GM04503 (cell line): ENCODE measurements at places on chromosomes 2 and 18.

DNA sequence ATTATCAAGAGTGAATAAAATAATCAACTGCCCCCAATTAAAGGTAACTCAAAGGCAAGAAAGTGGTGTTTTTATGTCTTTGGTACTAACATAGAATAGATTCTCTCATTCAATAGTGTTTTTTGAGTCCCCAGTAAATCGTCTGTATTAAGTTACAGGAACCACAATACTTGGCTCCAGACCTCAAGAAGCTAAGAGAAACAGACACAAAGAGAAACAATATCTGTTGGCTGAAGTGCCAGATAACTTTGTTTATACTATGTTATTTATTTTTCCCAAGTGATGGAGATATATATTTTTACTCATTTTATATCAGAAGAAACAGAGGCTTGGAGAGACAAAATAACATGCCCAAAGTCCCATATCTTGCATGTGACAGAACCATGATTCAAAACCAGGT lies 201.7 kb upstream of the HNRNPA3 start:
- no peak for DNase-seq

DNA sequence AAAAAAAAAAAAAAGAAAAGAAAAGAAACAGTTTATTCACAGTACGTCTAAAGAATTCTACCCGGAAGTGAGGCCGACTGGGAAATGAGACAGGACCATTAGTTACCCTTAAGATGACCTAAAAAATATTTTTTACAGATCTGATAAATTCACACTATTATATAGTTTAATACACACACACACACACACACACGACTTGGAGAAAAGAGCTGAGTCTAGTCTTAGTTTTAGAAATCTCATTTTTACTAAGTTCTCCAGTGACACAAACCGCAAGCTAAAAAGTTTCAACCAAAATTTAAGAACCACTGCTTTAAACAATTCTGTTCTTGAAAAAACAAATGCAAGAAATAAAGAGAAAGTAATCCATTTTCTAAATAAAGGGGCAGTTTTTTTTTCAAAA lies 27.1 kb downstream of the ST3GAL5 start:
- no peak for DNase-seq

- no peak for DNase-seq
Observed at GRCh38 chr18:13028869-13029268, 37.7 kb downstream of the CEP192 start.

DNA sequence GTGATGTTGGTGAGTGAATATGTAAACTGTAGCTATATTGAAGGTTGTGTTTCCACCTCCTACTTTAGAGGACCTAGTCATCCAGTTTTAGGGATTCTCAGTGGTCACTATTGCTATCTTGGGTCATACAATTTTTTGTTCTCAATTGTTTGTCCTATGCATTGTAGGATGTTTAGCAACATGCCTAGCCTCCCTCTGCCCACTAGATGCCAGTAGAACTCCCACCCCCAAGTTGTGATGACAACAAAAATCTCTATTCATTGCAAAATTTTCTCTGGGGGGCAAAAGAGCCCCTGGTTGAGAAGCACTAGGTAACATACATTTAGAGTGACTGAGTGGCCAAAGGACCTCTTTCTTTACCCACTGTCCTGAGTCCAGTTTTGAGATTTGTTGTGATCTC lies 87.3 kb downstream of the LRRTM4 start:
- DNase-seq = no peak

- no peak for DNase-seq
Observed at GRCh38 chr18:52391810-52392559, 52.0 kb downstream of the DCC start.

- DNase-seq = no peak
Observed at GRCh38 chr2:165629776-165630175, 160.3 kb downstream of the CSRNP3 start.

- no peak for DNase-seq
Observed at GRCh38 chr18:14935210-14935609, 187.2 kb downstream of the ANKRD30B start.

DNA sequence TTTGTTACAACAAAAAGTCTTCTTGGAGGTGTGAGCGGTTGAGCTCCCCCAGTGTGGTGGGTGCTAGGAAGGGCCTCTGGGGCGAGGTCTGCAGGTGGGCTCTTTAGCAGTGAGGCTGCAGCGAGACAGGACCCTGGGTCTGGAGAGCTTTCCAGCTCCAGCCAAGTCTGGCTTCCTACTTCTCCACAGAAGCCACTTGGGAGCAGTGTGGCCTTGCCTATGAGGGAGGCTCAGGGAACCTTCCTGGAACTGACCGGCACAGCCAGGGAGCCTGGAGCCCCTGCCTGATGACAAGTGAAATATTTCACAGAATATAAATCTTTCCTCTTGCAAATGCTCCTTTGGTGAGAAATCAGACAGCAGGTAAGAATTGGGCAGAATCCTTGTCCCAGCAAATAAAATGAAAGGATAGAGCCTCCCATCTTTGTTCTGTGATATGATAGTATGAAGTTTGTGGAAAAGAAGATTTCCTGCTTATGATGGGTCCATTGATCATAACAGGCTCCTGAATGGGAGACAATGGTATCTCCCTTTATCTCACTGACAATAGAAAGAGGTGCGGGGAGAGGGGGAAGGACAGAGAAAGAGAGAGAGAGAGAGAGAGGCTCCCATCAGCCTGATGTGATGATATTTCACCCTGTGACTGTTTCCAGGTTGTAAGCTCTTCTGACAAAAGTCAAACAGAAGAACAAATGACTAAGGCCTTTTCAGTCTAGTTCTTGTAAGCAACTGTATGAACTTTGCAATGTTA lies 289.8 kb upstream of the SPRED2 start:
- DNase-seq = no peak

GRCh38 chr2:51145761-51146160 lies 113.8 kb upstream of the NRXN1 start:
- no peak for DNase-seq

DNA sequence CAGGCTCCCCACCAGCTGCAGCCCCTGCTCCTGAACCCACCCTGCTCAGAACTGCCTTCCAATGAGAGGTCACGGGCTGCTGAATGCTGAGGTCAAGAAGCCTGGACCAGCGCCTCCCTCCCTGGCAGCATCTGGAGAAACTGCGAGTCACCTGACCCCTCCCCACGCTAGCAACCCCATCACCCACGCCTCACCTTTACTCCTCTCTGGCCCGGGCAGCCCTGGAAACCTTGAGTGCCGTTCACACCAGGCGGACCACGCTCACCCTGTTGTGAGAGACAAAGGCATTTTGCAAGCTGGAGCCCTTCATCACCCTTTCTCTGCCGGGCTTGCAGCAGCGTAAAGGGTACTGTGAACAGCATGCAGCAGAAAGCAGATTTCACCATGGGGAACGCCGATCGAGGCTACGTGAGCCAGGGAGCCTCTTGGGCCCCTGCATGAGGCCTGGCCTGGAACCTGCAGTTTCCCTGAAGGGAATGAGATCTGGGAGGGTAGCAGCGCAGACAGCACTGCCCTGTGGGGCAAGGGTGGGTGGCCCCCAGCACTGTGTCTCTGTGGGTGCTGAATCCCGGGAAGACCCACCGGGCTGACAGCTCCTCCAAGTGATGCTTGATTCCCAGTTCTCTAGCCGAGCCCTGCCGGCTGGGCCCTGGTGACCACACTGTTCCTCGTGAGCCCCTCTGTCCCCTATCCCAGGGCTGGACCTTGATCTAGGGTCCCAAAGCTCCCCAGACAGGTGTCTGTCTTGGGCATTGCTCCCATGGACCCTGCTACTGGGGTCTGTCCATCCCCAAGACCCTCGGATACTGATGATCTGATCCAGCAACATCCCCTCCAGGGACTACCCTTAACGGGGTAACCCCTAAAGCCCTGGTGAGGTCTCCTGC lies 53.8 kb downstream of the COL6A3 start:
- DNase-seq = no peak

- DNase-seq = no peak
Observed at GRCh38 chr2:30689496-30690125, 117.6 kb downstream of the CAPN13 start.
